ENCODE measurements at places on chromosomes 4 and X. TPM values are rescaled to one million over a fixed set of nuclear protein-coding genes. Genes with fewer than 3 reads are reported as not detected.

XKRX gene
- 0.02 TPM for polyA plus RNA-seq

DNA sequence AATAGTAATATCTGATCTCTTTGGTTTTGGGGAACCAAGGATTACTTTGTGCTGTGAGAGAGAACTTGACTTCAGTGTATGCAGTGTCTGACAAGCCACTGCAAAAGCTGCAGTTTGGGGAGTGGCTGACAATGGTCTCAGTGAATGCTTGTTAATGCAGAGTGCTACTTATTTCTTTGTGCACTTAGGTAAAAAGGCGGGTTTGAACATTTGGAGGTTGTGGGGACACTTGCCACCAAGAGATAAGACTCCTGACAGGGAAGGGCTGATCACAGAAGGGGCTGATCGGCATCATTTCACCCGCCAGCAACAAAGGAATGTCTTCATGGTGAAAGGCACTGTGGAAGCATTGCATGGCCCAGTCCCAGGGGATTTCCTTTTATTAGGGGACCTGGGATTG, 28.6 kb upstream of the USP46 start:
- DNase-seq, result no peak

DUSP21 gene
- not detected for polyA plus RNA-seq

GRCh38 chr4:118356731-118357130, 3.9 kb upstream of the PRSS12 start:
- peak; percentile 49 for DNase-seq

- no peak for DNase-seq
Observed at GRCh38 chrX:9388450-9388849, 76.4 kb upstream of the TBL1X start.

SYTL4 gene
- polyA plus RNA-seq, result 5.7 TPM

DNA sequence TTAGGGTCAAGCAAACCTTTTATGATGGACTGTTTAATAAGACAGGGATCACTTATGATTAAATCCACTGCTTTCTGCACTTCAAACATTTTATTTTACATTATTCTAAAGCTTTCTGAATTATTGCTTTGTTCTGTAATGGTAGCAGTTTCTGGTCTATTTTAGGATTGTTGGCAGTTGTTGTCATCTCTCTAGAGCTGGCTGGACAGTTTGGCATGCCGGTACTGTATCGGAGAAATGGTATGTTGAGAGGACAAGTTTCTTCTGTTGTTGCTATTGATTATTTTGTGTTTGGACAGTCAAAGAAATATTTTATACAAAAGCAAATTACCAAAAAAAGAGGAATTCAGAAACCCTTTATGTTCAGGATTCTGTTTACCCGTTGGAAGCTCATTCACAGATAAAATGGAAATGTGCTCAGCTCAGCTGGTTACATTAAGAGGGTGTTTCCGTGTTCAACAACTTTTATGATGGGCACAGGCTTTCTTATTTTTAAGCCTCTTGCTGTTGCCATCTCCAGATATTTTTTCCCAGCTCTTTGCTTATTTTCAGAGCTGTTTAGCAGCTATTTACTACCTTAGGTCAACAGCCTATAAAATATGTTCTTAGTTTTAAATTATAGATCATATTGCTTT, 214.6 kb upstream of the IGFBP7 start:
- DNase-seq, result no peak

DNA sequence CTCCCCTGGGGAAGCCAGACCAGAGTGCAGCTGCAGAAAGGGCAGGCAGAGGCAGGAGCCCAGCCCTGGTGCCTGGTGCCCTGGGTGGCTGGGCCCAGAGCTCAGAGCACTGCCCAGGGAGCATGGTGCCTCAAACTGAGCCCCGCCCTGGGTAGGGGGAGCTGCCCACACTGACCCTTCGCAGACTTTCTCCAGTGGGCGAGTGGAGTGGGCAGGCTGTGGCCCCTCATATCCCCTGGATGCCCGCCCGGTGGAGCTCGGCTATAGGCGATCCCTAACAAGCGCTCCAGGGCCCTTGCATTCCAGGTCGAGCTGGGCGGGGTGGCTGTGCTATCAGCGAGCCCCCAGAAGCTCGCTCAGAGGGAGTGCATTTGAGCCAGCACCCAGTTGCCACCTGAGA, 17.1 kb upstream of the ADRA2C start:
- DNase-seq, result no peak

DNA sequence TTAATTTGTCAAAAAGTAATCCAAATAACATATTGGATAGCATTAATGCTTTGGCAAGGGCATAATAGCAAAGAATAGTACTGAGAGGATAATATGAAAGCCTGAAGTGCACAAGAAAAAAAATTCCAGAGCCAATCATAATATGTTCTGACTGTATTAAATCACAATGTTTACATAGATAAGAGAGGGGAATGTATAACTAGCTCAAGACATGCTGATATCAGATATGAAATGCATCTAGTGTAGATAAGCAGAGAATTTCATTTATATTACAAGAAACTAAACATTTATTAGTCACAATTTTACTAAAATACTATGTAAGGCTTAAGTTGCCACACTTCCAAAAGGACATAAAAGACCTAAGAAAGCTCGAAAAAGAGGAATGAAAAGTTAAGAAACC, 193.3 kb downstream of the BANK1 start:
- DNase-seq, result no peak

DNA sequence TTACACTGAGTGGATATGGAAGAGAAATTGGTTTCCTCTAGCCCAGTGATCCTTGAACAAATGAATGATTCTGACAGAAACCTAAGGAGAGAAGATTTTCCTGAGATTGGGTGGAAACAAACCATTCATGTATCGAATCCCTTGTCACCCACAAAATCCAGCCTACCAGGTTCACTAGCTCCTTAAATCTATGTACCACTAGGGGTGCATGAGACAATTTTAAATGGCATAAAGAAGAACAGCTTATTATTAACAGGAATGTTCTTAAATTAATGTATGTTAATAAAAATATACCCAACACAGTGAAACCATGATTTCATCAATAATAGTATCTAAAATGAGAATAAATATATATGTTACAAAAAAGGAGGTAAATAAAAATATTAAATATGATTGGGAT, 118.4 kb upstream of the LNX1 start:
- DNase-seq, result peak; percentile 32

ATOH1 gene
- polyA plus RNA-seq, result not detected

DNA sequence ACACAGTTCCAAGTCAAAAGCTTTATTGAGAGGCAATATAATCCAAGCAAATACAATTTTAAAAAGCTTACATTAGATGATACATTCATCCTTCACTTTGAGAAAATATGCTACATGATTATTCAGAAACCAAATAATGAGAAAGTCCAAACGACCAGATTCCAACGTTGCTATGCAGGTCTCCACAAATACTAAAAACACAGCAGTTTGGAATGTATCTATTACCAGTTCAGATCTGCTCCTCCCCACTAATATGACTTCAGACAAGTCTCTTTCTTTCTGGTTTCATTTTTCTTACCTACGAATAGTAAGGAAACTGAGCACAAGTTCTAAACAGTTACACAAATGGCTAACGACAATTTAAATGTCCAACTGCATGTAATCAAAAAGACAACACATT, 9.5 kb downstream of the NAF1 start:
- DNase-seq, result peak; percentile 89

GRCh38 chrX:17411205-17411604, 36.2 kb downstream of the NHS start:
- DNase-seq, result no peak

PDZD4 gene
- polyA plus RNA-seq, result 0.01 TPM

DRD5 gene
- not detected for polyA plus RNA-seq

ETDB gene
- polyA plus RNA-seq, result not detected

DNA sequence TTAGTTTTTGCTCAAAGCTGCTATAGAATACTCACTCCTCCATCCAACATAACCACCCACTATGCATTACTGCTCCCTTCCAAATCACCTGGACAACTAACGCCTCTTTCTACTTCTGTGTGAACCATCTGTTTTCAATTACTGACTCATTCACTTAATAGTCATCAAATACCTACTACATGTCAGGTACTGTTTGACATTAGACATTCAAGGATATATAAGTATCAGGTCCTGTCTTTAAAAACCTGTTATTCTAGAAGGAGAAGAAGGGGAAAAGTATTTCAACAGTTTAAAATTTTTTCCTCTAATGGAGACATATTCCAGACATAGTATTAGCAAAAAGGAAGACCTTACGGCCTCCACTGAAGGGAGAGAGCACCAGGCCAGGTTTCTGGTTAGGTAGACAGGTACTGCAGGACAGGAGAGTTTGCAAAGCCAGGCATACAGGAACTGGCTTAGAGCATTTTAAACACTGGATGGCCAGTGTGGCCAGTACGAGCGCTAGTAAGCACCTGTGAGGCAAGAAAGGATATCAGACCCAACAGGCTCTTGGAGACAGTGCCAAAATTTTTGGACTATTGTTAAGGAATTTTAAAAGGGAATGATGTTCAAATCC, 39.0 kb downstream of the SH3RF1 start:
- no peak for DNase-seq

DNA sequence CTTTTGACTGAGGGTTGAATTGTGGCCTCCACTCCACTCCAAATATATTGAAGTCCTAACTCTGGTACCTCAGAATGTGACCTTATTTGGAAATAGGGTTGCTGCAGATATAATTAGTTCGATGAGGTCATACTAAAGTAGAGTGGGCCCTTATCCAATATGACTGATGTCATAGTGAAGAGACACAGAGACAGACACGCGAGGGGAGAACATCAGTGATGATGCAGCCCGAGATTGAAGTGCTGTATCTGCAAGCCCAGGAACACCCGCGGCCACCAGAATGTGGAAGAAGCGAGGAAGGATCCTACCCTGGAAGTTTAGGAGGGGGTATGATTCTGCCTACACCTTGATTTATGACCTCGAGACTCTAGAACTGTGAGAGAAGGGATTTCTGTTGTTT, 279.0 kb downstream of the ANKRD50 start:
- peak; percentile 34 for DNase-seq

DCAF4L1 gene
- 0.02 TPM for polyA plus RNA-seq

XK gene
- 0.03 TPM for polyA plus RNA-seq

DGAT2L6 gene
- not detected for polyA plus RNA-seq

- DNase-seq, result peak; percentile 5
Observed at GRCh38 chr4:5340991-5341451, 289.7 kb downstream of the STK32B start.

CXCL9 gene
- not detected for polyA plus RNA-seq

GRCh38 chrX:18833071-18833731, 125.8 kb downstream of the PPEF1 start:
- DNase-seq, result peak; percentile 45

SYN1 gene
- polyA plus RNA-seq, result 1.4 TPM

DNA sequence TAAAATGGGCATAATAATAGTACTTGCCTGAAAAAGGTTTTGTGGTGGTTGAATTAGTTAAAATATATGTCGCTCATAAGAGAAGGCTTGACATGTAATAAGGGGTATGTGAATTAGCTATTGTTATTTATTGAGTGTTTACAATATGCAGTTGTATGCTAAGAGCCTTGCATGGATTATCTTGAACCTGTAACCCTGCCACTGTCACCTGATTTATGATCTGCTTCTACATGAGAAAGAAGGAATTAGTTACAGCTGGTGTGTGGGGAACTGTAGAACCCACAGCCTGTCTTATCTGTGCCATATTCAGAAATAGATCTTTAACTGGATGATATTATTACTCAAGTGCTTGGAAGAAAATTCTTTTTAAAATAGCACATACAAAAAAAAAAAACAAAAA, 227.7 kb downstream of the LDB2 start:
- no peak for DNase-seq

GRCh38 chr4:1409079-1409478, 2.8 kb upstream of the NKX1-1 start:
- DNase-seq, result no peak

GRCh38 chrX:95884186-95884585, 800.5 kb upstream of the DIAPH2 start:
- peak; percentile 95 for DNase-seq

BEND2 gene
- not detected for polyA plus RNA-seq

SMS gene
- polyA plus RNA-seq, result 129 TPM
